Stimulated activated CD4-positive, alpha-beta T cell treated with anti-CD3 and anti-CD28 coated beads, Interleukin-4, amount 100 ng/mL, for 1 hour (primary cell): ENCODE measurements at places on chromosomes 6 and 20.

DNA sequence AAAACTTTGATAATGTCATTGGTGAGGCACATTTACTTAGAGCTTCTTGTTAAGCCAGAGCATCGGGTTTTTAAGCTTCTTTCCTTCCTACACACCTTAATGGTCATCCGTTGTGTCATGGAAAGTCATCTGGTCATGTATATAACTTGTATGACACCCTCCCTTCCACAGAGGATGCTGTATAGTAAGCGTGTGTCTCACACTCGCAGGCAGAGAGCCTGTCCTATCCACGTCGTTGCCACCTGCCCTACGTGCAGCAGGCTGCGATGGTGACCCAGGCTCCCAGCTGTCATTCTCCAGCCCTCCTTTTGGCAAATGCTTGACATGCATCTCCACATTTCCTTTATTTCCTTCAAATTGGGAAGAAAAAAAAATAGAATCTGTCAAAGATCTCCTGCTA lies 85.6 kb downstream of the MYB start:
- no peak for DNase-seq

- DNase-seq: no peak
Observed at GRCh38 chr6:75751443-75751842, 2.4 kb downstream of the MYO6 start.

- DNase-seq: peak; percentile 22
Observed at GRCh38 chr6:30685157-30686008, 1.1 kb downstream of the PPP1R18 start.

DNA sequence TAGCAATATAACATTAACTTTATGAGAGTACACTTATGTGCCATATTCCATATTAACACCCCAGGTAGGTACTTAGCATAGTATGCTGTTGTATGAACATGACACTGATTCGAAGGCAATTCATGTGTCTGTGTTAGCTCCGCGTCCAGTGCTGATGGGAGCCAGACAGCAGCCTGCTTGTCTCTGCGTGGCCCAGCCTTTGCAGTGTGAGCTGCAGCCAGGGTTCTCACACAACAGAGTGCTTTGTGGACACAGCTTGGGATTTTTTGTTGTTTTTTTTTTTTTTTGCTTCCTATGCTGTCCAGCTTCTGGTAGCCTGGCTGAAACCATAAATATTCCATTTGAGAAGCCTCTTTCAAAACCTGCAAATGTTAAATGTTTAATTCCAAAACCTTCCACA lies 350.9 kb downstream of the SMOC2 start:
- DNase-seq: no peak

DNA sequence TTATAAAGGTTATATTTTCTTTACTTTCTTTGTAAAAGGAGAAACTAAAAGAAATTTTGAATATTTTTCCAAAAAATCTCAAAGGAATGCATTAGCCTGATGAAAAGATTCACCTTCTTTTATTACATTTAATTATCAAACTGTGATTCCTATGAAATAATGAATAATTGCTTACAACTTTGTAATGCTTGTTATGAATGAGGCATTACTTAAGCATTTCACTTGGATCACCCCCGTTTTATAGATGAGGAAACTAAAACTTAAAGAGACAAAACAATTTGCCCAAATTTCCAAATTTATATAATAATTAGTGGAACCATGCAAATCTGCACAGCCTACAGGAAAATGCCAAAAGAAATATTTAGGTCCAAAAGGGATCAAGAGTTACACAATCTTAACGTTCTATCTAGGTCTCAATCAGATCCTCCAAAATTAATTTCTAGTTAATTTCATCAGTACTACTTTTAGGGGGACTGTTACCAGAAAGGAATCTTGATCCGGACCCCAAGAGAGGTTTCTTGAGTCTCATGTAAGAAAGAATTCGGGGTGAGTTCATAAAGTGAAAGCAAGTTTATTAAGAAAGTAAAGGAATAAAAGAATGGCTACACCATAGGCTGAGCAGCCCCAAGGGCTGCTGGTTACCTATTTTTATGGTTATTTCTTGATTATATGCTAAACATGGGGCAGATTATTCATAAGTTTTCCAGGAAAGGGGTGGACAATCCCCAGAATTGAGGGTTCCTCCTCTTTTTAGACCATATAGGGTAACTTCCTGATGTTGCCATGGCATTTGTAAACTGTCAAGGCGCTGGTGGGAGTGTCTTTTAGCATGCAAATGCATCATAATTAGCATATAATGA lies 288.0 kb downstream of the ADGB start:
- no peak for DNase-seq

- no peak for DNase-seq
Observed at GRCh38 chr20:44072384-44072783, 114.6 kb downstream of the JPH2 start.

- no peak for DNase-seq
Observed at GRCh38 chr6:90547991-90548390, 38.9 kb downstream of the MAP3K7 start.

DNA sequence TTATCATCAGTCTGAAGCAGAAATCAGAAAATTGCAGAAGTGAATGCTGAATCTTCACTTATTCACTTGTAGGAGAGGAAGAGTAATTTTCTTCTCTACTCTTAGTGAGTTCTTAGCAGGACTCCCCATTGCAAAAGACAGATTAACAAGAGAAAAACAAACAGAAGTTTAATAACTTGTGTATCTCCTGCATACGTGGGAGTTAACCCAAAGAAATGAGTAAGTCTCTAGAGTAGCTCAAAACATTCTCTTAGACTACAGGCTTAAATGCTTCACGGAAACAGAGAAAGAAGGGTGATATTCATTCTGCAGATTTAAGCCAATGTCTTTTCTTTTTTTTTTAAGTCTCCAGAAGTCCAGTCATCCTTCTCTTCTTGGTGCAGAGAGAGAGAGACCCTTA lies 97.9 kb upstream of the TMEM181 start:
- no peak for DNase-seq

GRCh38 chr20:2986466-2986865 lies 57.0 kb upstream of the GNRH2 start:
- DNase-seq: peak; percentile 32

DNA sequence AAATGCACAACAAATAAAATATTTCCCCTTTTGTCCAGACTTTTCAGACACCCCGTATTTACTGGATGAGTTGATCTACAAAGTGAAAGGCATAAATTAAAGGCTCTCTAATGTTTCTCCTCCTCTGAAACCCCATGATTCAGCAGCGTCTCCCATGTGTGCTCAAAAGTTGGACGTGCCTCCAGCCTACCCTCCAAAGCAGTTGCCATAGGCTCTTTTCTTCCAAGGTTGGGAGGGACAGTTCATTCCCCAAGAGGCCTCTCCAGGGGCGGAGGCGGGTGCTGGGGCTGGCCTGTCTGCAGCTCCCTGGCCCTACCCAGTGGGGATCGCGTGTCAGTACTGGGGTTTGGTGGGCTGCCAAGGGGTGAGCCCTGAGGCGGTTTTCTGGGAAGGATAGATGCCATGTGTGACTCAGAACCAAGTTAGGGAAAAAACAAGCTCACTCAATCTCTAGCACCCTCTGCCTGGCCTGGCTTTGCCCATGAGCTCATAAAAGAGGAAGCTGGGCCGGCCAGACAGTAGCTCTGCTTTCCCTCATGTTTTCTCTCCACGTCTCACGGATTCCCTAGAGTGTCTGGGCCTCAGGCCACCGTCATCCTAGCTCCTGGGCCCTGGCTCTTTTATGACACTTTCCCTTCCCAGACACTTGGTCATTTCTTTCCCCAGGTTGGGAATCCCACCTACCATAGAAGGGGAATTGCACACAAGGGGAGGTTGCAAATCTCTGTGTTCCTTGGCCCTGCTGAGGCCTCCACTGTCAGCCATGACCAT lies 8.0 kb upstream of the IER3 start:
- no peak for DNase-seq

DNA sequence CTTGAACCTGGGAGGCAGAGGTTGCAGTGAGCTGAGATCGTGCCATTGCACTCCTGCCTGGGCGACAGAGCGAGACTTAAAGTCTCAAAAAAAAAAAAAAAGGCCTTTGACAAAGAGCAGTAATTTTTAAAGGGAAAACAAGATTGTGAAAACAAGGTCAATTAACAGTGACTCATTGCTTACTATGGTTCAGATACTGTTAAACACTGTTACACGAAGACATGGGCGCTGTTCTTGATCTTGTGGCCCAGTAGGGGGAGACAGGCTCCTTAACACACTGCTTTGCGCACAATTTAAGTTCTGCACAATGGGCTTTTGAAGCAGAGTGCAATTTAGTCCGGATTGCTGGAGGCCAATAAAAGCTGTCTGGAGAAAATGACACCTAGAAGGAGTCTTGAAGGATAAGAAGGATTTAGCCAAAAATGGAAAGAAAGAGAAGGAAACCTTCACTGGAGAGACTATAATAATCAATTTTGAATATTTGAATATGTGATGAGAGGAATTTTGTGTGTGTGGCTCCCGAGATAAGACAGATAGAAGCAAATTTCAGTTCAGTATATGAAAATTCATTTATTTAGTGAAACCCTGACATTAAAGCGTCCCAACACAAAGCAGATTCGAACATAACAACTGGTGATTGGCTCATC lies 6.0 kb upstream of the LATS1 start:
- peak; percentile 24 for DNase-seq

GRCh38 chr6:147974376-147974775 lies 368.3 kb upstream of the SASH1 start:
- no peak for DNase-seq

DNA sequence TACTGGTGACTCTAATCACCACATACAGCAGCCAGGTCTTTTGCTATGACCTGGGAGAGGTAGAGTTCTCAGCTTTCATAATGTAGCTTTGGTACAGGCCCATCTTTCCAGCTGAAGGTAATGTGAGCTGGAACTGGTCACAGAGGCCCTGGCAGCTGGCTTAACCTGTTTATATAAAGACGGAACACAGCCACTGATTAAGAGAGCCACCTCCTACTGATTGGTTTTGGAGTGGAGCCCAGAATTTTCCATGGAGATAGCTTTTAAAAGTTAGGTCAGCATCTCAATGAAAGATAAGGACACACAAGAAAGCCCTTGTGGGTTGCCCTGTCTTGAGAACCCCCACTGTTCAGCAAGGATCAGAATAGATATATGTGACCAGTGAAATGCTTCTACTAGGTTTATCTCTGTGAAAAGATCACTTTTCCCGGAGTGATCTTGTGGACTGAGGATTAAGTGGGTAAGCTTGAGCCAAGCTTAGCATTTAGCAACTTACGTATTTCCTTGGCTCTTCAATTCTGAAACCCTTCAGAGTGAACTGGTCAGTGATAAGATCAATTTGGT lies 213.7 kb upstream of the CITED2 start:
- no peak for DNase-seq
